ENCODE measurements at places on chromosomes 13 and 19.

DNA sequence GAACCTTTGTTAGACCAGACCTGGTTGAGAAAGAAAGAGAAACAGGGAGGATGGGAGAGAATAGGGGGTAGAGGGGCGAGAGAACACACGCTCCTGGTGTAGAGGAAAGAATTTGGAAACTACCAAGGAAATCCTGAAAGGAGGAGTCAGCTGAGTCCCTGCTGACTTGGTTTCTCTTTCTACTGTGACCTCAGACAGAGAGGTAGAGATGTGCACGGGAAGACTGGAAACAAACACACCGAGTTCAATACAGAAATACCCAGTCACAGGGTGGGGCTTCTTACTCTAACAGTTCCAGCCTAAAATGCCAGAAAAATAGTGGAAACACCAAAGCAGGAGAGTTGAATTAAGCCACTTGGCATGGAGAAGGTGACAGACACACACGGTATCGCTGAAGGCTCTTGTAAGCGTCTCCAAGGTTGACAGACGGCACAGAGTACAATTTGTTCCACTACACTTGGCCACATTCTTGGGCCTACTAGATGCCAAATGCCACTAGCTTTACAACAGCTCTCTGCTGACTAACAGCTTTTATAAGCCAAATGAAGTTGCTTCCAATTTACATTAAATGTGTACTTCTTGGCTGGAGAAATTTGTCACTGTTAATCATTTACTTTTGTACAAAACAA, 28.1 kb downstream of the LATS2 start:
- no peak for DNase-seq
- H3K36me3 ChIP-seq, result peaks cover 9% of the 10 kb centered on the region
- peaks cover 10% of the 10 kb centered on the region for H3K4me1 ChIP-seq
- H3K27me3 ChIP-seq, result no peaks in the 10 kb centered on the region

DNA sequence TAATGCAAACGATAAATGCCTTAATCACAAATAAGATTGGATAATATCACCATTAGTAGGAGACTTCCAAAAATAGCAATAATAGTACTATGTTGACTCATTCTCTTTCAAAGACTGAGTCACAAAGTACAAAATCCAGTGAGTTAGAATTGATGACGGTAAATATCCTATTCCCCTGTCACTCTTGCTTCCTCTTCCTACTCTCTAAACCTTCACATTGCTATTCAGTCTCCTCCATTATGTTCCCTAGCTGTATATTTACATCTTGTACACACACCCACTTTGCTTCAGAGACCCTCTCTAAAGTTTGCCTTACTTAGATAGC, 26.3 kb upstream of the INTS6 start:
- H3K27ac ChIP-seq, result no peak overlapping the region
- H3K4me1 ChIP-seq, result peaks cover 12% of the 10 kb centered on the region
- no peaks in the 10 kb centered on the region for H3K36me3 ChIP-seq
- no peaks in the 10 kb centered on the region for H3K27me3 ChIP-seq
- DNase-seq, result no peak
- H3K4me3 ChIP-seq, result no peak overlapping the region

GRCh38 chr13:43329702-43330101, 306.3 kb downstream of the DNAJC15 start:
- no peak overlapping the region for H3K4me3 ChIP-seq
- H3K4me1 ChIP-seq, result peaks cover 9% of the 10 kb centered on the region
- no peaks in the 10 kb centered on the region for H3K36me3 ChIP-seq
- DNase-seq, result no peak

GRCh38 chr19:18562086-18562485, 4.4 kb downstream of the KXD1 start:
- no peaks in the 10 kb centered on the region for H3K27me3 ChIP-seq
- peaks cover 65% of the 10 kb centered on the region for H3K36me3 ChIP-seq

DNA sequence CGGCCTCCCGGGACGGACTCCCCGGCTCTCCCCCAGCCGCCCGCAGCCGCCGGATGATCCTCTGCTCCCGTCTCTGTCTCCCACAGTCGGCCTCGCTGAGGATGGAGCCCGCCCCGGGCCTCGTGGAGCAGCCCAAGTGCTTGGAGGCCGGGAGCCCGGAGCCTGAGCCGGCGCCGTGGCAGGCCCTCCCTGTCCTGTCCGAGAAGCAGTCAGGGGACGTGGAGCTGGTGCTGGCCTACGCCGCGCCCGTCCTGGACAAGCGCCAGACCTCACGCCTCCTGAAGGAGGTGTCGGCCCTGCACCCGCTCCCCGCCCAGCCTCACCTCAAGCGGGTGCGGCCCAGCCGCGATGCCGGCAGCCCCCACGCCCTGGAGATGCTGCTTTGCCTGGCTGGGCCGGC, 6.8 kb downstream of the ADAT3 start:
- no peaks in the 10 kb centered on the region for H3K27me3 ChIP-seq
- H3K4me1 ChIP-seq, result peaks cover 6% of the 10 kb centered on the region
- DNase-seq, result no peak

DNA sequence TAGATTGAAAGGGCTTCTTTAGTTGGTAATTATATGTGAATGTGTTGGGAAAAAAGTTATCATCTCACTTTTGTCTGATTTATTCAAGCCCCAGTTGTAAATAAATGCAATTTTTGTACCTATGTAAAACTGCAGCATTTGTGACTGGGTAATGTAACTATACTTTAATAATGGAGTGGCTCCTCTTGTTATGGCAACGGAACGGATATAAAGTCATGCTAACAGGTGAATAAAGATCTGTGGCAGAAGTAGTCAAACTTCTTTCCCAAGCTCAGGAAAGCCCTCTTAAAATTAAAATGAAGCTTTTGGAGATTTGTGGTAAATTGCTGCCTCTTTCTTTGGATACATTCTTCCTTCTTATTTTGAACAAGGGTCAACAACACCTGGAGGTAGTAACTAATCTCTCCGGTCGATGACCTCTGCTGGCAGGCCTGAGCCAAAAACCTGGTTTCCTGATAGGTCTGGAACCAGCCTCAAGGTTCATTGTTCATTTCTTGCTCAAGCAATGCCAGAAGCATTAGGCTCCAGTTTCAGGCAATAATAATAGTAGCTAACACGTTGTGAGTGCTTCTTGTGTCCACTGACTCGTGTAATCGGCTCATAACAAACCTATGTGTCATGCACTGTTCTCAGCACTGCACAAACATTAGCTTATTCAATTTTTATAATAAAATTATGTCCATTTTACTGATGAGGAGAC, 313.4 kb upstream of the DACH1 start:
- H3K4me1 ChIP-seq, result no peaks in the 10 kb centered on the region
- no peak for DNase-seq
- H3K27me3 ChIP-seq, result no peaks in the 10 kb centered on the region
- H3K4me3 ChIP-seq, result no peak overlapping the region

DNA sequence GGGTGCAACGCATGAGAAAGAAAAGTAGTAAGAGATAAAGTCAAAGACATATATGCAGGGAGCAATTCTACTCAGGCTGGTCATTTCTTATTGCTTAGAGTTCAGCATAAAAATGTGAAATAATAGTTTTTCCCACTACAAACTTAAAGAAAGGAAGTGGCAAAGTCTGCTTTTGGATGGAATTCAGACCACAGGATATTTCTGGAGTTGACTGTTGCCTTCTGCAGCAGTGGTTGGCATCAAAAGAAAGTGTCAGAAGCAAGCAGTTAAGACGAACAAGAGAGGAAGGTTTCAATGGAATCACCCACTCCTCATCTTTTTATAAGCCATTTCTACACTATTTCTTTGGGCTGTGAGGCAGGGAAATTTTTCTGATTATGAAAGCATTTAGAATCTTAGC, 36.2 kb upstream of the TRPC4 start:
- no peak overlapping the region for H3K27ac ChIP-seq
- H3K36me3 ChIP-seq, result no peaks in the 10 kb centered on the region
- H3K27me3 ChIP-seq, result no peaks in the 10 kb centered on the region
- DNase-seq, result no peak

DNA sequence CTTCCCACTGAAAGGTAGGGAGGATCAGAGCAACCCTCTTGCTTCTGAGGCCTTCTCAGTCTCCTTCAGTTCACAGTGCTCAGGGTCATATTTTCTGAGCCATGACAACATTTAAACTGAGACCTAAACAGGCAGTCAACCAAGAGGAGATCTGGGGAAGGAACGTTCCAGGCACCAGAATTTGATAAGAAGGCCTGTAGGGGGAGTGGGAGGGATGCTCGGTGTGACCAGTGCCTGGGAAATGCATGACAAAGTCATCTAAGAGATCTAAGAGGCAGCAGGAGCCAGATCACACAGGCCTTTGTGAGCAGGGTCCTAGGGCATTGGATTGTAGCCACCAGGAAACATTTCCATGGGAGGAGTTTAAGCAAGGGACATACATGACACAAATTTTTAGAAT, 71.6 kb downstream of the SHISA2 start:
- no peak overlapping the region for H3K4me3 ChIP-seq
- H3K27me3 ChIP-seq, result no peaks in the 10 kb centered on the region
- no peak overlapping the region for H3K27ac ChIP-seq
- no peaks in the 10 kb centered on the region for H3K4me1 ChIP-seq

GRCh38 chr13:88866195-88866594, 1195.0 kb downstream of the SLITRK5 start:
- H3K36me3 ChIP-seq, result no peaks in the 10 kb centered on the region
- no peak overlapping the region for H3K27ac ChIP-seq
- no peak for DNase-seq
- H3K4me1 ChIP-seq, result no peaks in the 10 kb centered on the region
- H3K4me3 ChIP-seq, result no peak overlapping the region

DNA sequence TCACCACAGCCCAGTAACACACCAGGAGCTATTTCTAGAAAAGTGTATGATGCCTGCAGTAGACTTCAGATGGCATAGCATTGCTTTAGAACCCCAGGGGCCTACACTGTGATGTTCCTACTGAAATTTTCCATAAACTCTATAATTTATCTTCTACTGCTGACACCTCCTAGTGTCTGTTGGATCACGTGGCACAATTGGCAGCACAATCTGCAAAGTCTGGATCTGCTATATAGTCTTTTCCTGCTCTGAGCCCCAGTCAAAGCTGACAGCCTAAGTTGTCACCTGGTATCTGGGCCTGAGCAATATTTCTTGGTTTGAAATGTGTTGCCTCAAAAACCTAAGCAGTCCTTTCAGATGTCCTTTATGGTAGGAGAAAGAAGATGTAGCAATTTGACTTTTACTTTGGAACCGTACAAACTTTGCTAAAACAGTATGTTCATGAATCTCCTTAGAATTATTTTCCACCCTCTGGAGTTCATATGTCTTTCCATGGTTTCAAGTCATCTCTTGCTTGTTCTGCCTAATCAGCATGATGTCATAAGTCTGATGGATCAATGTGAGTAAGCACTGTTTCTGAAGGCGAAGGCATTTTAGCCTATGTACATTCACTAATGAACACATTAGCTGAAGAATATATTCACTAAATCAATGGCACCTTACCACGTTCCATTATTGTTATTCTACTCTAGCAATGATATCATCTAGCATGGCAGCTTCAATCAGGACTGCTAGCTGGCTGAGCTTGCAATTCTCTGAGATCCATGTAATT, 536.5 kb upstream of the NBEA start:
- H3K27me3 ChIP-seq, result no peaks in the 10 kb centered on the region
- H3K4me1 ChIP-seq, result no peaks in the 10 kb centered on the region
- no peak overlapping the region for H3K4me3 ChIP-seq

DNA sequence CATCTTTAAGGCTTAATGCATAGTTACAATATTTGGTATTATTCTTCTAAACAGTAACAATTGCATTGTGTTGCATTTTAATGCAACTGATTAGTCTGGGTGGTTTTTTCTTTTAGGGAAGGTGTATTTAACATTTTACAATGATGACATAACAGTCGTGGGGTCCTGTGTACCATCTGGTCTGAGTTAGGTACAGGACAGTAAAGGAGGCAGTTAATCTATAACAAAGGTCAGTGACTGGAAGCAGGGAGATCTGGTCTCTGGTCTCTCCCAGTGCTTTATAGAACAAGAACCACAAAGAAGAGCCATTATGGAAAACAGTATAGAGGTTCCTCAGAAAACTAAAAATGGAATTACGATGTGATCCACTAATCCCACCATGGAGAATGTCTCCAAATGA, 2.7 kb upstream of the OR7G2 start:
- DNase-seq, result no peak
- no peak overlapping the region for H3K4me3 ChIP-seq
- no peaks in the 10 kb centered on the region for H3K36me3 ChIP-seq

DNA sequence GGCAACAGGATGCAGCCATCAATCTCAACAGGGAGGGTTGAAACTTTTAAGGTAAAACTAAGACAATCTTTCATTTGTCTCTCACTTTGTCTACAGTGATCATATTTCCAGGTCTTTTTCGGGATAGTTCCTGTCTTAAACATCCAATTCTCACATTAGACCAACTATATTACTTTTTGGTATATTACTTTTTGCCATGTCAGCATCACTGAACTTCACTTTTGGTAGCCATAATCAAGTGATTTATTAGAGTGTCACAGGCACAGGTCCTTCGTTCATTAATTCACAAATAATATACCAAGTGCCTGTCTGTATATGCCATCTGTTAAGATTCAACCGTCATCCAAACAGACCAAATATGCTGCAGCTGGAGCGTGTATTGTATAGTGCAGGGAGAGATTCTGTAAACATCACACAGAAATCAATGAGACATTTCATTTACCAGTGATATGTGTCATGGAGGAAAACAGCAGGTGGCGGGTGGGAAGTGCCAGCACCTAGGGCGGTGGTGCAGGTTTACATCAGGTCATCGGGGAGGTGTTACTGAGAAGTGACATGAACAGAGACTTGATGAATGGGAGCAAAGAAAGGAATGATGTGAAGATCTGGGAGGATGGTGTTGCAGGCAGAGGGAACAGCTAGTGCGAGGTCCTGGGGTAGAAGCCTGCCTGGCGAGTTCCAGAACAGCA, 24.9 kb downstream of the ARHGEF7 start:
- H3K36me3 ChIP-seq, result no peaks in the 10 kb centered on the region
- DNase-seq, result no peak
- no peak overlapping the region for H3K27ac ChIP-seq
- H3K4me3 ChIP-seq, result no peak overlapping the region

DNA sequence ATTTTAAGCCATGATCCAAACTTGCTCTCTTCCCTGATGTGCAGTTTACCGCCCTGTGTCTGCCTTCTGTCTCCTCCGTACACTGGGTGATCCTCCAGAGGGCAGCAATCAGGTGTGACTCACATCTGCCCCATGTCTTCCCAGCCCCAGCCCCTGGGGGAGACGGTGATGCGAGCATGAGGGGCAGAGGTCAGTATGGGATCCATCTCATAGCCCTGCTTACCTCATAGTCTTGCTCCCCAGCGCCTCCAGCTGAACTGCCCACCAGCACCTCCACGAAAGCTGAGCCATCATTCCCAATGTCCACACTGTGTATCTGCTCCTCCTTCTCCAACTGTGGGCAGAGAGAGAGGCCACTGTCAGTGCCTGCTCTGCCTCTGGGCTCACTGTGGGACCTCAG, 14.6 kb downstream of the XRCC1 start:
- H3K27ac ChIP-seq, result no peak overlapping the region
- H3K4me1 ChIP-seq, result no peaks in the 10 kb centered on the region
- no peaks in the 10 kb centered on the region for H3K27me3 ChIP-seq
- H3K4me3 ChIP-seq, result no peak overlapping the region
- H3K36me3 ChIP-seq, result peaks cover 25% of the 10 kb centered on the region

- no peaks in the 10 kb centered on the region for H3K36me3 ChIP-seq
- peaks cover 3% of the 10 kb centered on the region for H3K4me1 ChIP-seq
- H3K4me3 ChIP-seq, result peak overlapping the region; percentile 36
- no peak overlapping the region for H3K27ac ChIP-seq
- peak; percentile 87 for DNase-seq
- H3K27me3 ChIP-seq, result peaks cover 6% of the 10 kb centered on the region
These were observed 4.2 kb downstream of the PRR36 start for GRCh38 chr19:7869910-7870511.

Measured in RWPE2 (cell line).